Vein endothelial cell (primary cell): ENCODE measurements at places on chromosomes 5 and 9. TPM values are rescaled to one million over a fixed set of nuclear protein-coding genes. Genes with fewer than 3 reads are reported as not detected.

The CYLC2 gene
- not detected in 2 replicates for total RNA-seq

The RASGRF2 gene
- total RNA-seq, result 12.7 and 18.7 TPM in 2 replicates

The ACSL6 gene
- not detected in 2 replicates for total RNA-seq

The CMYA5 gene
- 0.10 and 0.33 TPM in 2 replicates for total RNA-seq

The TLR4 gene
- total RNA-seq, result 92.9 and 207 TPM in 2 replicates

The ENTPD8 gene
- total RNA-seq, result 0.33 TPM in 1 of 2 replicates, not detected in the other

The GARNL3 gene
- total RNA-seq, result 8.2 and 9.5 TPM in 2 replicates

The LECT2 gene
- not detected in 2 replicates for total RNA-seq
